ENCODE measurements at places on chromosomes 1 and 21. TPM values are rescaled to one million over a fixed set of nuclear protein-coding genes. Genes with fewer than 3 reads are reported as not detected.

GRCh38 chr1:211476200-211476849, 15.6 kb downstream of the RD3 start:
- peak; percentile 40 for DNase-seq

GRCh38 chr1:181155339-181155738, 66.8 kb downstream of the IER5 start:
- DNase-seq: no peak

GRCh38 chr1:44225761-44226160, 12.5 kb downstream of the DMAP1 start:
- DNase-seq: no peak

The CFAP141 gene
- polyA plus RNA-seq: not detected

GRCh38 chr1:4178501-4179113, 278.5 kb upstream of the C1orf174 start:
- DNase-seq: no peak

- no peak for DNase-seq
Measured at GRCh38 chr1:89994231-89994804, 592 bp upstream of the ZNF326 start.

DNA sequence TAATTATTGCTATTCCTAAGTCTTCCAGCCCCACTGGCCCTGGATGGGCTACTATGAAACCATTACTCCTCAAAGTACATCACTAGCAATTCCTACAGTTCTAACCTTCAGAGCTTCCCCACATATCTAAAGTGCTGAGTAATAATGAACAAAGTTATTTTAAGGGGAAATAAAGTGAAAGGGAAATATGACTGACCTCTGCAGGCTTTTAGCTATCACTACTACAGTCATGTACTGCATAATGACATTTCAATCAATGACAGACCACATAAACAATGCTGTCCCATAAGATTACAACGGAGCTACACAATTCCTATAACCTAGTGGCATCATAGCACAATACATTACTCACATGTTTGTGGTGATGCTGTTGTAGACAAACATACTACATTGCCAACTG, 32.5 kb upstream of the ASPM start:
- peak; percentile 10 for DNase-seq

- DNase-seq: no peak
Measured at GRCh38 chr1:182215764-182216163, 154.3 kb upstream of the ZNF648 start.

The KIRREL1 gene
- polyA plus RNA-seq: not detected

The RGS4 gene
- not detected for polyA plus RNA-seq

DNA sequence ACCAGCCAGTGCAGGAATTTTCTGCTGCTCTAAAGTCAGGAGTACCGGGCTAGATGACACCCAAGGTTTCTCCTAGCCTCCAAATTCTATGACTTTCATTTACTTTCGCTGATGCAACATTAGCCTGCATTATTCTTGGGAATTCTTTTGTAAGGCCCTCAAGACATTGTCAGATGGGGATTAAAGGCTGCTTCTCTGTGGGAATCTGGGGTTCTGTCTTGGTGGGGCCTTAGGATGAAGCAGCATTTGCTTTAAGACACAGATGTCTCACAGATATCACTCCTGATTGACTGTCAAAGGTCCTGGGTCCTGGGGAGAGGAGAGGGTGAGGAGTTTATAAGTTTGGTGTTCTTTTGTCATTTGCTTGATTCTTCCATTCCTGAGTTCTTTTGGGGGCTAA, 11.6 kb downstream of the PKP1 start:
- DNase-seq: no peak

- no peak for DNase-seq
Measured at GRCh38 chr21:36127250-36127904, 7.5 kb upstream of the CBR3 start.

- DNase-seq: no peak
Measured at GRCh38 chr1:214520544-214521165, 30.7 kb downstream of the PTPN14 start.

The KRTAP13-3 gene
- not detected for polyA plus RNA-seq

DNA sequence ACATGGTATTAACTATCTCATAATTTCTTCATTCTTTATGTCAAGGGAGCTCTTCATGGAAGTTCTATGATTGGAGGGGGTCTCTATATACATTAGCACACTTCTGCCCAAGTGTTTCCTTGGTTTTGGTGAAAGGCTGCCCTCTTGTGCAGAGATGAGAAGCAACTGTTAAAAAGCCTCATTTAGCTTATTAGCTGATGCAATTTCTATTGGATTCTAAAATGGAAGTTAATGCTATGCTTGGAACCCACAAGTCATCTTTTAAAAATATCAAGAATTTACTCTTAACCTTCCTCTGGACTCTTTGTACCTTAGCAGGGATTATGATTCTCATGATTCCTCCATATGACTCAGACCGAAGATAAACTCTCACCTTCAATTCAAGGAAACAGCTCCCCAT, 328.9 kb downstream of the PTBP2 start:
- no peak for DNase-seq
